ENCODE measurements at places on chromosomes 3 and 15.

DNA sequence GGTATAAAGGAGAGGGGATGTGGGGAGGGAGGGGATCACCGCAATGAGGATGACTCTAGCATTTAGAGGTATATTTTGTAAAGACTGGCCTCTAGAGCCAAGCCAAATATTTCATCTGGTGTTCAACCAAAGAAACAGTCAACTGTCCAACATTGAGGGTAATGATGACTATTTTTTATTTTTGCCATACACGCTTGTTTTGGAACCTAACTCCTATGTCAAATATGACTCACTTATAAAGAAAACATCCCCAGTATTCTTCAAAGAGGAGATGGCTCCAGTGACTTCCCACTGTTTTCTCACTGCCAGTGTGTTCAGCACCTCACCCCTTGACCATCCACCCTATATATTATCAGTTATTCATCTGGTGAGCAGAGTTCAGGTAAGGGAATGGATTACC, 77.3 kb downstream of the WNT5A start:
- peak; percentile 17 for DNase-seq

- DNase-seq, result peak; percentile 71
Observed at GRCh38 chr3:55620351-55621025, 133.4 kb upstream of the WNT5A start.

DNA sequence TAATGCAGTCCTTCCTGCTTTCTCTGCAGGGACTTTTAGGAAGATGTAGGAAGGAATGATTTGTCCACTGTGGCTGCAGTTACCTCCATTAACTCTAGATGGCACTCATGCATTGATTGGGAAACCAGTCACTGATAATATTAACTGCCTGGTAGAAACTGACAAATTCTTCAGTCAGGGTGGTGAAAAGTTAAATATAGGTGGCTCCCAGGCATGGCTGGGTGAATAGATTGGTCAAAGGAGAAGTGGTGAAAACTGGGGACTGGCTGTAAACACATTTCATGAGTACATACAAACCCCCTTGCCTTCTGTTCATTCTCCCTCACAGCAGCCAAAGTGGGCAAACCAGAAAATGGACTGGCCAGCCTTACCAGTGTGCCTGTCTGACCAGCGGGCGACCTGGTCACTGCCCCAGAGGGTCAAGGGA, 333.4 kb downstream of the THSD4 start:
- DNase-seq, result peak; percentile 56

- DNase-seq, result no peak
Observed at GRCh38 chr3:126102011-126102410, 18.1 kb upstream of the SLC41A3 start.

- DNase-seq, result peak; percentile 24
Observed at GRCh38 chr15:77418966-77419835, 703 bp downstream of the PEAK1 start.

DNA sequence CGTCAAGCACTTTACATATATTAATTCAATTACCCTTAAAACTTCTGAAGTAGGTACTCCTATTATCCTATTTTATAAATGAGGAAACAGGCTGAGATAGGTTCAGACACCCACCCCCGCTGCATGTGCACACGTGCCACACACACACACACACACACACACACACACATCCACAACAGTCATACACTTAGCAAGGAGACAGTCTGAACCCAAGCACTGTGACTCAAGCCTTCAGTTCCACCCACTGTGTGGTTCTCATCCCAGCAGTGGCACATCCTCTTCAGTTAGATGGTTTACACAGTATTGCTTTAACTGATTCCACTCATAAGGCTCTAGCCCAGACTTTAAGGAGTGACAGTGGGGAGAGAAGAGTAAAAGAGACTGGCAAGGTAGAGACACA, 91.1 kb upstream of the FGF7 start:
- no peak for DNase-seq

DNA sequence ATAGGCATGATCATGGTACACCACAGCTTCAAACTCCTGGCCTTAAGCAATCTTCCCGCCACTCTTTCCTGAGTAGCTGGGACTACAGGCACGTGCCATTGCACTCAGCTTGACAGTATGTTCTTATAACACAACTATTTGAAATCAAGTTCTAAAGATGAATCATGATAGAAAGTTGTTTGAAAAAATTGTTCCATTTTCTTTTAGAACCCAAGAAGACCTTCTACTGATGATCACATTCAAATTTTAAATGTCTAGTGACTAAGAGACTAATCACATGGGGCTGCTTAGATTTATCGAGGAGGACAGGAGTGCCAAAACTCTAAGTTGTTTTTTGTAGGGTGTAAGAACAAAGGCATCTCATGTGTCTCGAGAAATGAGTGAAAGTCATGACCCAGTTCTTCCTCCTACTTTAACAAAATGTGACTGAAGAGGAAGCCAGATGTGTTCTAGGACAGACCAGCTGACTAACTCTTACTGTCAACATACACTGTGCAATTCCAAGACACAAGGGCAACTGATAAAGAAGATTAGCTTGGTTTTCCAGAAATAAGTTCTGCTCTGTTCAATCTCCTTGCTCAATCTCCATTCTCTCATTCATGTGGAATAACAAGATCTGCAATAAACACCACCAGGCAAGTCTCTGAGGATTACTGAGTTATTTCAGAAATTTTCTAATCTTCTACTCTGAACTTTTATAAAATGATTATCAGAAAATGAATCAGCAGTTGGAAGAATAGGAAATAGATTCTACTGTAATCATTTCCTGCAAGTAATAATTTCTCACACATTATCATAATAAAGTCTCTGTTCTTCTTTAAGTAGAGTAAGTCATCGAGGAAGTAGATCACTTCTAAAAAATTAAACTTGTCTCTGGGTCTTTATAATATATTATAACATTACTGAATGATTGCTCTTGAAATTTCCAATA, 122.6 kb upstream of the CCNL1 start:
- peak; percentile 97 for DNase-seq

GRCh38 chr3:188243124-188243795, 89.3 kb downstream of the LPP start:
- DNase-seq, result no peak

DNA sequence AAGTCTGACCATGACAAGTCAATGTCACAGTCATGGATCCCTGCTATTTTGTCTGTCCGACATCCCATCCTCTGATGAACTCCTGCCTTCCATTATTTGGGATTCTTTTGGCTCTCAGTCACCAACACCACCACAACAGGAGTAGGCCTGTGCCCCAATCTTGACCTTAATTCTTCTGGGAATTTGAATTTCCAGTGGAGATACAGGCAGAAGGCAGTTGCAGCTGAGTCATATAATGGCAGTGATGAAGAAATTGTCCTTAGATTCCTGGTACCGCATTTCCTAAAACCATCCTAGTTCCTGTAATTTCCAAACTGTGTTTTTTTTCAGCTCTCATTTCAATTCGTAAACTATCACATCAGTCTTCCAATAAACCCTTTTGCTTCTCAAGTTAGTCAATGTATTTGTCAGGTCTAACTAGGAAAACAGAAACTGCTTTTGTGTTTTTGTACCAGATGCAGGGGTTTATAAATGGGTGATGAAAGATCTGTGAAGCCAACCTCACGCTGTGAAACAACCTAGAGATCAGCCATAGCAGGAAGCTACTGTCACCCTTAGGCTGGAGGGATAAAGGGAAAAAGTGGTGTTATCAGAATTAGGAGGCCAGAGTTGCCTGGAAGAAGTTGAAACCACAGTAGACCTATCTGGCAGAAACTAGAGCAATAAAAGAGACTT, 126.3 kb upstream of the TMEM108 start:
- peak; percentile 19 for DNase-seq

DNA sequence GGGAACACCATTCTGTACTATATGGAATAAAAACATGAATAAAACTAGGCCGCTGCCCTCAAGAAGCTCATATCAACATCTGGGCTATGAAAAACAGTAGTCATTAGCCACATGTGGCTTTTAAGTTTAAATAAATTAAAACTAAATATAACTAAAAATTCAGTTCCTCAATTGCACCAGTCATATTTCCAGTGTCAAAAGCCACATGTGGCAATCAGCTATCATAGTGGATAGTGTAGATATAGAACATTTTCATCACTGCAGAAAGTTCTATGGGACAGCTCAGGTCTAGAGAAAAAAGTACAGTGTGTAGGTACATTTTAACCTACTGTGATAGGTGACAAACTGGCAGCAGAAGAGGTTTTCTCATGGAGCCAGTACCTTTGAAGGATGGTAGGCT, 261.4 kb downstream of the FOXP1 start:
- no peak for DNase-seq

GRCh38 chr3:65425880-65426279, 612.8 kb downstream of the MAGI1 start:
- DNase-seq, result peak; percentile 18

DNA sequence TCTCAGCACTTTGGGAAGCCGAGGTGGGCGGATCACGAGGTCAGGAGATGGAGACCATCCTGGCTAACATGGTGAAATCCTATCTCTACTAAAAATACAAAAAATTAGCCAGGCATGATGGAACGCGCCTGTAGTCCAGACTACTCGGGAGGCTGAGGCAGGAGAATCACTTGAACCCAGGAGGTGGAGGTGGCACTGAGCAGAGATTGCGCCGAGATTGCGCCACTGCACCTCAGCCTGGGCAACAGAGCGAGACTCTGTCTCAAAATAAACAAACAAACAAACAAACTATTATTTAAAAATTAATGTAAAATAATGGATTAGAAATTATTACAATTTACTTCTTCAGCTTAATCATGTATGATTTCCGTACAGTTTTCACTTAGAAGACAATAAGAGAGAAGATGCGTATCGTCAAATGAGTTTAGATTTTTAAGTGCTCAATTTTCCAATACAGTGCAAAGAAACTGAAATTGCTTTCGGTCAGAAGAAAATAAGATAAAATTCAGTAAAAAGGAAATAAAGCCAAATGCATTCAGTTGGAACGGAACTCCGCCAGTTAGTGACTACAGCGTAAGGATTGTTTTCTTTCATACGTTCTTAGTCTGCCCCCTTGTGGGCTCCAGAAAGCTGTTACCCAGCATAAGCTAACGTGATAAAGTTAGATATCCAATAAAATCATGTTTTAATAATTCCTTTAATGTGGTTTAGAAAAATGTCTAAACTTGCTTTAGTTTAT, 24.8 kb downstream of the AADAC start:
- DNase-seq, result peak; percentile 80

- DNase-seq, result peak; percentile 3
Observed at GRCh38 chr3:62525281-62525680, 151.9 kb upstream of the FEZF2 start.

DNA sequence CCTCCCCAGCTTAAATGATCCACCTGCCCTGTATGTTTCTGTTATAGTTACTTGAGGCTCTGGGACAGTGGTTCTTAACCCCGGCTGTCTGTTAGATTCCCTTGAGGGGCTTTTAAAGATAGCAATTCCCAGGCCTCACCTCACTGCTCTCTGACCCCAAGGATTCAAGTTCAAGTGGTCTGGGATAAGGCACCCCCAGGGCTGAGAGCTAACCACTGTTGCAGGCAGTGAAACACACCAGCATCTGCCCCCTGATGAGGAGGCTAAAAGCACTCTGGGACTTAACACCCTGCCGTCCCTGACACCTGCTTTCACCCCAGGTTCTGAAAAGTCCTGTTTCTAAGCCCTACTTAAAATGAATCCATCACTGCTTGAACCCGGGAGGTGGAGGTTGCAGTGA, 103.7 kb downstream of the LRRK1 start:
- no peak for DNase-seq

- DNase-seq, result no peak
Observed at GRCh38 chr15:92807971-92808571, 92.1 kb upstream of the CHD2 start.

- peak; percentile 6 for DNase-seq
Observed at GRCh38 chr3:175260145-175260794, 401.1 kb downstream of the NAALADL2 start.

DNA sequence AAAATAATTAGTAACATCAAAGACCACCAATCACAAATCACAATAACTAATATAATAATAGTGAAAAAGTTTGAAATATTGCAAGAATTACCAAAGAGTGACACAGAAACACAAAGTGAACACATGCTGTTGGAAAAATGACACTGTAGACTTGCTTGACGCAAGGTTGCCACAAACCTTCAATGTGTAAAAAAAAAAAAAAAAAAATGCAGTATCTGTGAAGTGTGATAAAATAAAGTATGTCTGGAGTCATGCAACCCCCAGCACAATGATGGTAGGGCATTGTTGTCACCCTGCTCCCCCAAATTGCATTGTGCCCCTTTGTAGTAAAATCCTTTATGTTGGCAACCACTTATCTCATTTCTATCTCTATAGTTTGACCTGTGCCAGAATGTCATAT, 190.6 kb downstream of the PLCL2 start:
- no peak for DNase-seq

DNA sequence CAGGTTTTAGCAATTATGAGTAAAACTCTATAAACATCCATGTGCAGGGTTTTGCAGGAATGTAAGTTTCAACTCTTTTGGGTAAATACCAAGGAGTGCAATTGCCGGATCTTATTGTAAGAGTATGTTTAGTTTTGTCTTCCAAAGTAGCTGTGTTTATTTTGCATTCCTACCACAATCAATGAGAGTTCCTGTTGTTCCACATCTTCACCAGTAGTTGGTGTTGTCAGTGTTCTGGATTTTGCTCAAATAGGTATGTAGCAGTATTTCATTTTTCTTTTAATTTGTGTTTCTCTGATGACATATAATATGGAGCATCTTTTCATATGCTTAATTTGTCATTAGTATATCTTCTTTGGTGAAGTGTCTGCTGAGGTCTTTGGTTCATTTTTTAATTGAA, 185.1 kb upstream of the GALNT15 start:
- DNase-seq, result peak; percentile 55

DNA sequence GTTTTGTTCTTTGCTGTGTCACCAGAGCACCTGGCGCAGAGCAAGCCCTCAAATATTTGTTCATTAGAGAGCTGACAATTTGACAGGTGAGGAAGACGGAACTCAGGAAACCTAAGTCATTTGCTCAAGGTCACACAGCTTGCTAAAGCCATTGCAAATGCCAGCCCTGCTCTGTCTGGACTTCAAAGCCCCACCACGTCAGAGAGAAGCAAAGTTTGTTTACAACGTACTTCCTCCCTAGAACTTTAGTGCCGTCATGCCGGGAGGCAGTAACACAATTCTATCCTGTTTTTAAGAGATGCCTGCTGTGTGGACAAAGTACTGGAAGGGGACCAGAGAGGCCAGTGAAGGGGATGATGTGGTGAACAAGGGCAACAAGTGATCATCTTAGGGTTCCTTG, 216.6 kb upstream of the PRICKLE2 start:
- DNase-seq, result no peak

Data from fibroblast of gingiva (primary cell).